Stimulated activated CD8-positive, alpha-beta memory T cell treated with anti-CD3 and anti-CD28 coated beads, Interleukin-7, amount 100 ng/mL, for 1 hour (primary cell): ENCODE measurements at places on chromosomes 7 and 10.

GRCh38 chr7:8040768-8041369 is 72.3 kb downstream of the GLCCI1 start:
- DNase-seq: no peak

DNA sequence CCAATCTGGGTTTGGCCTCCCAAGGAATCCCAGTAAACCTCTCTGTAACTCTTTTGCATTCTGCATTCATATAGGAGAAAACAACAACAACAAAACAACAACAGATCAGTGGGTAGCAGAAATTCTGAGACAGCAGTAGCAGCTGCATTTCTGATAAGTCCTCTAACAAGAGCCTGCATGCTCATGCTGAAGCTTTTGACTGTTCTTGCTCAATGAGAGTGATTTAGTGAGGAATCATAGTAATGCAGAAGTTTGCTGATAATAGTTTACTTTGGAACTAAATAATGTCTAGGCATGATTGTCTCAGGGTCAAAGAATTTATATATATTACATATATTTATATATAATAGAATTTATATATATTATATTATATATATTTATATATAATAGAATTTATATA is 35.2 kb downstream of the BMPER start:
- no peak for DNase-seq

DNA sequence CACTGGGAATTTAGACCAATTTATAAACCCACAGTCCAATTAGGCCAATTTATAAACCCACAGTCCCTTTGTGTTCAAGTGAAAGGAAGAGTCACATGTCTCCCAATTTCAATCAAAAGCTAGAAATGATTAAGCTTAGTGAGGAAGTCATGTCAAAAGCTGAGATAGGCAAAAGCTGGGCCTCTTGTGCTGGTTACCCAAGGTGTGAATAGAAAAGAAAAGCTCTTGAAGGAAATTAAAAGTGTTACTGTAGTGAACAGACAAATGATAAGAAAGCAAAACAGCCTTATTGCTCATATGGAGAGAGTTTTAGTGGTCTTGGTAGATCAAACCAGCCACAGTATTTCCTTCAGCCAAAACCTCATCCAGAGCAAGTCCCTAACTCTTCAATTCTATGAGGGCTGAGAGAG is 245.0 kb downstream of the HDAC9 start:
- no peak for DNase-seq

DNA sequence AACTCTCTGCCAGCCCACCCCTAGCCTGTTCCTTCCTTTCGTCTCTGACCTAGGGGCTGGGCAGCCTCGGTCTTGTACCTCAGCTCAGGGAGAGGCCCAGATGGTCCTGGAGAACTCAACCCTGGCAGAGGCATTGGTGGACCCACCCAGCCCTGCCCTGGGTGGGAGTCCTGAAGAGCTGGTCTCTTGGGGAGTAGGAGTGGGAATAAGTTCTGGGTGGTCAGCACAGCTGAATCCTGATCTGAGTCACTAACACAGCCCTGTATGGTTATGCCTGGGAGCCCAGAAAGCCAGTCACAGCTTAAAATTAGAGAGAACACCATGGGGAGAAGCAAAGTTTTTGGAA is 84.0 kb downstream of the SORBS1 start:
- DNase-seq: no peak

- DNase-seq: no peak
Observed at GRCh38 chr7:32658467-32658869, 163.2 kb downstream of the AVL9 start.

DNA sequence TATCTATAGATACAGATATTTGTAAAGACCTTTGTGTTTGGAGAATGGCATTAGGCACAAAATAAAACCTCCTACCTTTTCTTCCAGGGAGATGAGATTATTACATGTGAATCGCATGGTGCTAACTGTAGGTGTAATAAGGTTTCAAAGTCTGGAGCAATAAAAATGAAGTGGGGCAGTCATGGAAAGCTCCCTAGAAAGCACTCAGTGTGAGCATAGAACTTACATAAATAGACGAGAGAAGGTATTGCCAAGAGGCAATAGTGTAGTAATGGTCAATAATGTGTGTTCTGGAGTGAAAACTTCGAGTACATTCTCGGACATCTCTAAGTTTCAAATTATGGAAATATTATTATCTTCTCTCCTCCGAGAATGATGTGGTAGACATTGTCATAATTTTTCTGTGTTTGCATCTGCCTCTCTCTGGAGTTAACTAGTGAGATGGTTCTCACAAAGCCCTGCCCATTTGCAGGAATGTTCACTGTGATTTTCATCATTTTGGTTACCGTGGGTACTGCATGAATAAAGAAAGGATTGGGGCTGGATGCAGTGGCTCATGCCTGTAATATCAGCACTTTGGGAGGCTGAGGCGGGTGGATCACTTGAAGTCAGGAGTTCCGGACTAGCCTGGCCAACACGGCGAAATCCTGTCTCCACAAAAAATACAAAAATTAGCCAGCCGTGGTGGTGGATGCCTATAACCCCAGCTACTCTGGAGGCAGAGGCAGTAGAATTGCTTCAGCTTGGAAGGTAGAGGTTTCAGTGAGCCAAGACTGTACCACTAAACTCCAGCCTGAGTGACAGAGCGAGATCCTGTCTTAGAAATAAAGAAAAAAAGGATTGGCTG is 10.6 kb downstream of the VIM start:
- no peak for DNase-seq

GRCh38 chr7:135151533-135151932 is 3.7 kb downstream of the TMEM140 start:
- no peak for DNase-seq

GRCh38 chr7:78367280-78367773 is 568.8 kb downstream of the PHTF2 start:
- no peak for DNase-seq

DNA sequence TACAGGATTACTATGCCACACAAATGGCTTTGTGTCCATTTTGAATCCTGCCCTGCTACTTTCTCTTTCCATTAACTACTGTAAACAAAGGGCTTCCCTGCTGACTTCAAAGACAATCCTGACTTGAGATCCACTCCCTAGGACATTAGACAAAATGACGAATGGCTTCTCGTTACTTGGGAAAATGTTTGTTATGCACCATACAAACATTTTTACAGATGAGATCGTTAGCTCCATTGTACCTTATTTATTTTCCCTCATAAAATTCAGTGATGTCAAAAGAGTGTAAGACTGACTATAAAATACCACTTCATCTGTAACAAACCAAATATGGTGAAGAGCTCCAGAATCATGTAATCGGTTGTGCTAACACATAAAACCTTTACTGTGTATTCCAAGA is 121.8 kb downstream of the CD36 start:
- DNase-seq: no peak
